ENCODE measurements at places on chromosomes 5 and 9.

GRCh38 chr5:112263469-112263868, 155.6 kb downstream of the EPB41L4A start:
- no peak for DNase-seq

DNA sequence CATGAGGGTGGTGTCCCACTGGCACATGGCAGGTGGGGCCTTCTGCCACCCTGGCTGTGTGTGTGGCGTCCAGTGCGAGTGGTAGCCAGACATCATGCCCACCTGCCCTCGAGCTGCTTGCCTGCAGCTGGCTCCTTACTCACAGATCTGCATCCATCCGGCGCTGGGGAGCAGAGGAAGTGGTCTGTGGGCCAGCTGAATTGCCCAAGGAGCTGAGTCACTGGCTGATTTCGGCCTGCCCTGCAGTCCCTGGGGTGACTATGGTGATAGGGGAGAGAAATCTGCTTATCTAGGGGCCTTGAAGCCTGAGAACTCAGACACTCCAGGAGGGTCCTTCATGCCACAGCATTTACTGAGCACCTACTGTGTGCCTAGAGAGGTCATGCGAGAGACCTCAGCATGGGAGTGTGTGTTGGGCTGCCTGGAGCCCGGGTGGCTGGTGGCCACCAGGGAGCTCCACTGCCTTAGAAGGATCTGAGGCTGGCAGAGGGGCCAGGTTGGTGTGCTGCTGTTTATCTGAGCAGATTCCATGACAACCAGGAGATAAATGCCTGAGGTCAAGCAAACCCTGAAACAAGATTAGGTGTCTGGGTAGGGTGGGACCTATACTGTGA, 57.1 kb downstream of the SLC22A5 start:
- DNase-seq = peak; percentile 80

DNA sequence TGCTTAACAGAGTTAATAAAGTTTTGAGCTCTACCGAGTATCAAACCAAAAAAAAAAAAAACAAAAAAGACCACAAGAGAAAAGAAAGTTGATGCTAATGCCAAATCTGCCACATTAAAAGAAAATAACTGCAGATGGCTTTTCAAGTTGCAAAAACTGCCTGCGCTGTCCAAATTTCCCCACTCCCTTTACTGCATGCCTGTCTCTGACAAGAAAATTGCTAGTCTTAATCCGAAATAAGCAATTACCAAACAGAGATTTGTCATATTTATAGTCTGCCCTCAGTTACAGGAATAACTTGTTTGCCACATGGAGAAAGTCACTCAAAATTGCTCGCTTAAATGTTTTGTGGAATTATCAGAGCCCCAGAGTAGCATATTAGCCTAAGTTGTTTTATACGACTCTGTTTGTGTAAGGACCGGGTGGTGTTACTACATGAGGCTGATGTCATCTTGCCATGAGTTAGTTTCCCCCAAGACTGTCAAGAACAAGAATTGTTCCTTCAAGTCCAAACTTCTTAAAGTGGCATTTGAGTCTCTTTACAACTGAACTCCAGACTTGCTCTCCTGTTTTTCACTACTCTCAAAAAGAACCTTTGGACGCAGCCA, 160.9 kb downstream of the CEP120 start:
- DNase-seq = no peak

DNA sequence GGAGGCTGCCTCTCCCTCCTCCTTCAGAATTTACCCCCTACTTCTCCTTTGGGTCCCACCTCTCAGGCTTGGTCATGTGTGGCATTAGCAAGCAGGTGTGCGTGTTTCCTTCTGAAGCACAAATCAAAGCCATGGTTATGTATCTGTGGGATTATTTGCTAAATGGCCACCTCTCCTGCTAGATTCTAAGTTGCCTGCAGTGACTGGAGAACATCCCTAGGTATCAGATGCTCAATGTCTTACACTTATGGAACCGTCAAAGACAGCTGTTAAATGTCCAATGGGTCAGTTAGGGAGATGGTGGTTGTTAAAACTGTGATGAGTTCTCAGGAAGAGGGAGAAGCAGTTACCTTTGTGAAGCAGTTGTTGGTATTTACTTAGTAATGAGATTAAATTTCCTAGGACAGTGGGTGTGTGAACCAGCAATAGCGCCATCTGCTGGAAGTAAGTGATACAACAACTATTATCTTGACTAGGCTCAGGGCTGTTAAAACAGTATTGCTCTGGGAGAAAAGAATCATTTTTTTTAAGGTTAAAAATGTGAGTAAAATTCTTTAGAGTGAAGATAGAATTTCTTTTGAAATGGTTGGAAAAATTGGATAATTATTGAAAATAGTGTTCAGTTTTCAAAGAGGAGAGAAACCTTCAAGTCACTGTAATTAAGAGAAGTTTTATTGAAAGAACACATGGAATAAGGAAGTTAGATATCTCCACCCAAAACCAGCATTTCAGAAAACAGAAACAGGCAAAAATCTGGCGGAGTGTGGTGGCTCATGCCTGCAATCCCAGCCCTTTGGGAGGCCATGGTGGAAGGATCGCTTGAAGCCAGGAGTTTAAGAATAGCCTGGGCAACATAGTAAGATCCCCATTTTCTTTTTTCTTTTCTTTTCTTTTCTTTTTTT, 71.3 kb downstream of the TMC1 start:
- peak; percentile 42 for DNase-seq

DNA sequence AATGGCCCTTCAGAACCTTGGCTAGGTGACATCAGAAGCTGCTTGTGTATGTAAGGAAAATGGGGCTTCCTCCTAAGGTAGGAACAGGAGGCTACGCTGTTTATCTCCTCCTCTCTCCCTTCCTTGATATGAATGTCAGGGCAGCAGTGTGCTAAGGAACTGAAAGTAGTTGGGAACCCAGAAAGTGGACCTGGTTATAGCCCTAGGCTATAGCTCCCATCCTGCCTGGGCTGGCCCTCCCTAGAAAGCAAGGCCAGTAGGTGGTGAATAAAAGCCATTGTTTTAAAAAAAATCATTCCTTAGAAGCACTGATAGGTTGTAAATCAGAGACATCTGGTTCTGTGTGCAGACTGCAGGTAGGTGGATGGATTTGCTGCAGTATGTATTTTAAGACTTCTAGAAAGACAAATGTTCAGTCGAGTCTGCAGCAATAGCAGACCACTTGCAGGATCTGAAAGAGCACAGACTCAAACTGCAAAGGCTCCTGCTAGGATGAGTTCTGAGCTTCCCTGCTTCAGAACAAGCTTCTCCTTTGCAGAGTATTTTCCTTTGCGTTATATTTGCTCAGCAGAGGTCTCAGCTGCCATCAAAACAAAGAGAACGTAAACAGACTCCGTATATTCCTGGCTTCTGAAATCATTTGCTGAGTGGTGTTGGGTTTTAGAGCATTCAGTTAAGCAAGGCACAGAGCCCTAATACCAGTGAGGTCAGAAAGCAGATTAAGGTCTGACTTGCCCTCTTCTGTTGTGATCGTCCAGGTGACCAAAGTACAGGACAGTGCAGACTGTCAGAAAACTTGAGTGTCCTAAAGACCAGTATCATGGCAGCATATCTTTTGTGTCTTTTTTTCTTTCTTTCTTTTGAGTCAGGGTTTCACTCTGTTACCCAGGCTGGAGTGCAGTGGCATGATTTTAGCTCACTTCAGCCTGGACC, 20.1 kb upstream of the CFAP157 start:
- DNase-seq = no peak

GRCh38 chr9:129569502-129570449, 51.1 kb downstream of the C9orf50 start:
- DNase-seq = no peak

DNA sequence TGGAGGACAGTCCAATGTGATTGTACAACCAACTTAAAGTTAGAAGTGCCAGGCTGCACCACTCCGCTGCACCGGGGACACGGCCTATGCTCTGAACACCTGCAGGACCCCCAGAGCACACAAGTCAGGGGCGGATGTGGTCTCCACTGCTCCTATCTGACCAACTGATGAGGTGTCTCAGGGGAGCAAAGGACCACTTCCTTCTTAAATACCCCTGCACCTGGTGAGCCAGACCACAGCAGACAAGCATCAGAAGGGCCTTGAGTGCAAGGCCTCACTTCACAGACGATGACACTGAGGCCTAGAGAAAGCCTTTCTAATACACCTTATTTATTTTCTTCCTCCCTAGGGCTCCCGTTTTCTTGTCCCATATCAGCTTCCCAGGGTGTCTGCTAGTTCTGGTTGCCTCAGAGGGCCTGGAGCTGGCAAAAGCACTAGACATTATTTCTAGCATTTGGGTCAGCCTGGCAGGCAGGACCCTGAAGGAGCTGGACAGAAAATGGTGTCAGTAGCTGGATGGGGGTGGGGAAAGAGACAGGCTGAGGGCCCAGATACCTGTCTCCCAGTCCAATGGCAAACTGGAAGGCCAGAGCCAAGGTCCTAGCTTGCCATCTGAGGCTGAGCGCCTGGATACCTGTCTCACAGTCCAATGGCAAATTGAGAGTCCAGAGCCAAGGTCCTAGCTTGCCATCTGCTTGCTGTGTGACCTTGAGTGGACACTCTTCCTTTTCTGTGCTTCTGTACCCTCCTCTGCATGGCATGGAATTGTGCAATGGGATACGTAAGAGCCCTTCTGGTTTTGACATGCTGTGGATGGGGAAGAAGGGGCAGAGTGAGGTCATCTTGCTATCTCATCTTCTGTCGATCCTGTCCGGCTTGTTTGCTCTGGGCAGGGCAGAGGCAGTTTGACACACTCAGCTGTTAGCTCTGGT, 9.0 kb downstream of the CCDC69 start:
- no peak for DNase-seq

DNA sequence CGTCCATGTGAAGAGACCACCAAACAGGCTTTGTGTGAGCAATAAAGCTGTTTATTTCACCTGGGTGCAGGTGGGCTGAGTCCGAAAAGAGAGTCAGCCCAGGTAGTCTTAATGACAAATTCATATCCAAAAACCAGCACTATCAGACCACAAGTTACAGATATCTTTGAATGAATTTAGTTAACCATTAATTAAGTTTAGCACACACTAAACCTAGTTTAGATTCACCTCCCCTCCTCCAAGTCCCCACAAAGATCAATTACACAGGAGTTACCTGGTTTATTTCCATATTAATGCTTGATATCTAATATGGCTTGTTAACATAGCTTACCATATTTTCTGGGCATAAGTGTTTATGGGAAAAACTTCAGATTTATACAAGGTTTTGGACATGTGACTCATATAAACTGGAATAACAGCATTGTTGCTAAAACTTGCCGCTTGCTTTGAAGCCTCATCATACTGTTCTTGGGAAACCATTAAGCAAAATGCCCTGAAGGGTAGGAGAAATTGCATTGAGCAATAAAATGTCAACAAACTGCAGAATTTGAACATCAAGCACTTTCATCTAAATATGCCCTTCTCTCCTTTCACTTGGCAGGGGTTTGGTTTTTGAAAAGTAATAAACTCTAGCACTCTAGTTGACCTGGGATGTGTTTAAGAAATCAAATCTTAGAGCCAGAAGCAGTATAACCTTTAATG, 166.9 kb downstream of the SNCAIP start:
- DNase-seq = peak; percentile 18

- DNase-seq = no peak
Measured at GRCh38 chr9:71762900-71763653, 5.2 kb downstream of the CEMIP2 start.

GRCh38 chr9:7303907-7304626, 495.5 kb downstream of the DMAC1 start:
- no peak for DNase-seq

GRCh38 chr5:154174091-154174490, 16.4 kb upstream of the GALNT10 start:
- DNase-seq = no peak

Data from AG04450 (cell line).